ENCODE measurements at places on chromosomes 16 and 17. TPM values are rescaled to one million over a fixed set of nuclear protein-coding genes. Genes with fewer than 3 reads are reported as not detected.

- H3K4me3 ChIP-seq, result no peak overlapping the region
- H3K27me3 ChIP-seq, result no peaks in the 10 kb centered on the region
- H3K27ac ChIP-seq, result no peak overlapping the region
Observed at GRCh38 chr16:55386534-55387296, 62.7 kb downstream of the IRX6 start.

Gene ZFP90
- 23.4 TPM for total RNA-seq

Gene LPO
- not detected for total RNA-seq

Gene TNFRSF17
- not detected for total RNA-seq
